GM12878 (cell line): ENCODE measurements at places on chromosomes 11 and 22. TPM values are rescaled to one million over a fixed set of nuclear protein-coding genes. Genes with fewer than 3 reads are reported as not detected.

DNA sequence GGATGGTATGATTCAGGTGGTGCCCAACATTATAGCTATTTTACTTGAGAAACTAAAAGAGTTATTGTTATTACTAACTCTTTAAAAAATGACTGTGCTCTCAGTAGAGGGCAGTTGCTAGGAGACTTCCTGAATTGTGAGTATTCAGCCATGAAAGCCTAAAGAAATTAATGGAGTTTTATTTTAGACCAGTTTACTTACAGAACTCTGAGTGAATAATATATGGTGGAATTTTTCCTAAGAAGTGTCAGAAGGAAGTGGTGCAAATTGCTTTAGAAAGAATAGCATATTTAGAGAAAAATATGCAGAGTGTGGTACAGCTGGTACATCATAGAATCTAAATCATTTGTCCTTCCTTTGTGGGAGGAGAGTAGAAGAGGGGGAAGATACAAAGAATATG lies 689.9 kb upstream of the CCDC90B start:
- no peak overlapping the region for H3K27ac ChIP-seq
- no peak overlapping the region for H3K4me3 ChIP-seq
- no peaks in the 10 kb centered on the region for H3K36me3 ChIP-seq
- no peaks in the 10 kb centered on the region for H3K27me3 ChIP-seq

DNA sequence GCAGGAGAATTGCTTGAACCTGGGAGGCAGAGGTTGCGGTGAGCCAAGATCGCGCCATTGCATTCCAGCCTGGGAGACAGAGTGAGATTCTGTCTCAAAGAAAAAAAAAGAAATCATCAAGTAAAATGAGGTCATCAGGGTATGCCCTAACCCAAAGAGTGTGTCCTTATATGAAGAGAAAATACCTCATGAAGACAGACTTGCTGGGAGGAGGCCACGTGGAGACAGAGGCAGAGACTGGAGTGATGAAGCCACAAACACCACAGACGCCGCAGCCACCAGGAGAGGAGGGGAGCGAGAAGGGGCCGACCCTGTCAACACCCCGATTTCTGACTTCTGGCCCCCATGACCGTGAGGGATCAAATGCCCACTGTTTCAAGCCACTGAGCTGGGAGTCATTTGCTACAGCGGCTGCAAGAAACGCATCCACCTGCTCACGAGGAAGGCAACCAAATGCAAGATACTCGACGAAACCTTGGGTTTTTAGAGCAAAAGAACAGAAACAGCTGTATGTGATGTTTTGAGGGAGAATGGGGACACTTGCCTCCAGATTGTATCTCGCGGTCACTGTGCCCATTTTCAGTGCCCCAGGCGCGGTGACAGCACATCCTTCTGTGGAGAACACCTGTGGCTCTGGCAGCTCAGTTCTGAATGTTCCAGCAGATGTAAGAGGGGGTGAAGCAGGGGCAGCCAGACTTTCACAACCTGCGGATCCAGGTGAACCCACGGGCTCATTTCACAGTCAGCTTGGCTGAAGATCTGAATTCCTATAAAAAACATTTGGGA lies 1317.2 kb downstream of the TBC1D22A start:
- DNase-seq, result no peak
- peaks cover 15% of the 10 kb centered on the region for H3K4me1 ChIP-seq
- H3K27me3 ChIP-seq, result no peaks in the 10 kb centered on the region
- H3K4me3 ChIP-seq, result no peak overlapping the region
- no peaks in the 10 kb centered on the region for H3K36me3 ChIP-seq

DNA sequence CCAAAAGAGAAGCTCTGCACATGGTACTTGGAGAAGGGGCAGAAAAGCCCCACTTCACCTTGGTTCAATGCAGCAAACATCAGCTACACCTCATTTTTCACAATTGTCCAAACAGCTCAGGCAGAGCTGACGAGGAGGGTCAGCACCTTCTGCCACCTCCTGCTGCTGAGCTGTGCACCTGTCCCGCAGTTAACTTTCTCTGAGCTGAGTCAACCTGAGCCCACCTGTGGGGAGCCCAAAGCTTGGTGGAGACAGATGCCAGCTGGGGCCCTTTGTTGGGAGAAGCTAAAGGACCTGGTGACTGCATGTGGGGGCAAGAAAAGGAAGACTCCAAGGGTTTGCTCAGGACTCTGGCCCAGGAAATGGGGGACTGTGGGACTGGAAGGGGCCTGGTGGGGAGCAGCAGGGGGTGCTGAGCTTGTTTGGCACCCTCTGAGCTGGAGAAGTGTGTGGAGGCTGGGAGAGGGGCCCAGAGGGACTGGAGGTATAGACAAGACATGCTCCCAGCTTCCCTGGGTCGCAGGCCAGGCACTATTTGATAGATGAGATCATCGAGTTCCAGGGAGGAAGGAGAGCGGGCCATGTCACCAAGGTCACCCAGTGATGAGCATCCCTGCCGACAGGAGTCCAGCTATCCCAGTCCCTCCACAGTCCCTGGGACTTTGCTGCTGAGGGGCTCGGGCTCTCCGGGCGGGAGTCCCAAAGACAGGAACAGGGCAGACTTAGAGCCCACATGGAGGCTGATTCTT lies 53.5 kb downstream of the KCNJ4 start:
- H3K27ac ChIP-seq, result no peak overlapping the region
- DNase-seq, result no peak
- H3K4me3 ChIP-seq, result no peak overlapping the region
- H3K27me3 ChIP-seq, result no peaks in the 10 kb centered on the region

GRCh38 chr11:19919050-19919561 lies 206.5 kb downstream of the NAV2 start:
- no peak overlapping the region for H3K27ac ChIP-seq
- H3K4me3 ChIP-seq, result no peak overlapping the region
- H3K27me3 ChIP-seq, result 0 out of 2 replicates have a peak, but pooled peaks cover 2% of the 10 kb centered on the region
- no peak for DNase-seq

DNA sequence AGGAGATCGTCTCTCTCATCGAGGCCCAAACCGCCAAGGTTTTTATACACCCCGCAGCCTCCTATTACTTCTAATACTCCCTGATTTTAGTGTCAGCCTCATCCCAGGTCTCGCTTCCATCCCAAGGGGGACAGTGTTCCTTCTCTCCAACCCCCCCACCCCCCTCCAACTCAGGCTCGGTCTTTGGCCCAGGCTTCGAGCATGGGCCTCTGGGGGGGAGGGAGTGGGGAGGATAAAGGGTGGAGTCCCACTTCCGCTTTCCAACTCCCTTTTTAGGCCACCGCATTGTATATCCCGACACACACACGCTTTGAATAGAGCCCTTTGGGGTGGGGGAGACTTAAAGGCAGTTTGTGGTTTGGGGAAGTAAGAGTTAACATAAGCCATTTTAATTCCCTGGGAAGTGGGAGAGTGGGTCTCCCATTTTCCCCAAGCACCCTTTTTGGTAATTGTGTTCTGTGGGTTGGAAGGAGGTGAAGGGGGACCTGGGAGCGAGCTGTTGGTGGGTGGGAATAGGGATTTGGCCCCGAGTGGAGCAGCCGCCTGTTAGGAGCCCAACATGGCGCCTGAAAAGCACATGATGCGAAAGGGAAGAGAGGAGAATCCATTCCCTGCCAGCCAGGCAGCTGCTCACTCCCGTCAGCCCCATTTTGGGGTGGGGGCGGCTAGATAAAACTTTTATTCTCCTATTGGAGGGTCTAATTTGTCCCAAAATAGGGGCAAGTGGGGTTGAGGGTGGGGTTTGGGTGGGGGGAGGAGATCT lies 844 bp downstream of the PCF11 start:
- no peaks in the 10 kb centered on the region for H3K27me3 ChIP-seq
- DNase-seq, result no peak
- H3K36me3 ChIP-seq, result peaks cover 13% of the 10 kb centered on the region
- H3K27ac ChIP-seq, result peak overlapping the region; percentile 99
- H3K4me1 ChIP-seq, result peaks cover 3% of the 10 kb centered on the region

GRCh38 chr22:24518771-24519485 lies 23.8 kb downstream of the UPB1 start:
- H3K4me1 ChIP-seq, result peaks cover 33% of the 10 kb centered on the region
- no peak overlapping the region for H3K4me3 ChIP-seq
- H3K27me3 ChIP-seq, result no peaks in the 10 kb centered on the region
- no peaks in the 10 kb centered on the region for H3K36me3 ChIP-seq

DNA sequence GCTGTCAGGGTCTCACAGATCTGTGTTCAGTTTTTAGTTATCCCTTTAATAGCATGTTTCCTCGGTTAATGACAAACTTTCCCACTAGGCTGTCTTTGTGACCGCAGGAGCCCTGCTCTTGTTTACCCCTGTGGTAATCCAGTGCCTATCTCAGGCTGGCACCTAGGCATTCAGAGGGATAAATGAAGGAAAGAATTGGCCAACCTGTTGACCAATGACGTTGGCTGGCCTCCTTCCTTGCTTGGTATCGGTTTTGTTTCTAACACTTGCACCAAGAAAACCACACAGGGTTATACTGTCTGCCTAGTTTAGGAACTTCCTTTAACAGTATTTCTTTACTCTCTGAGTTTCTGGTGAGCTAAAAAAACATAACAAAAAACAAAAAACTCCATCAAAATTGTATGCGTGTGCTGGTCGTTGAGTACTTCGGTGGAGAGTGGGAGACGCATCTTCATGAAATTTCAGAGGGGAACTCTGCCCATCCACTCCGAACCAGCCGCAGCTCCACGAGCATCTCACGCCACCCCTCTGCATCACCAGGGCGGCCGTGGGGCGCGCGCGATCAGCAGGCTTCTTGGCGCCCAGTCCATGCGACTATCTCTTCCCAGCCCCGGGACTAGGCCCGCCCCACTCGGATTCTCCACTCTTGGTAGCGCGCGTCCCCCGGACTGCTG lies 563 bp upstream of the ENDOD1 start:
- no peaks in the 10 kb centered on the region for H3K27me3 ChIP-seq
- H3K27ac ChIP-seq, result peak overlapping the region; percentile 84
- peaks cover 23% of the 10 kb centered on the region for H3K4me1 ChIP-seq
- no peaks in the 10 kb centered on the region for H3K36me3 ChIP-seq
- DNase-seq, result no peak

DNA sequence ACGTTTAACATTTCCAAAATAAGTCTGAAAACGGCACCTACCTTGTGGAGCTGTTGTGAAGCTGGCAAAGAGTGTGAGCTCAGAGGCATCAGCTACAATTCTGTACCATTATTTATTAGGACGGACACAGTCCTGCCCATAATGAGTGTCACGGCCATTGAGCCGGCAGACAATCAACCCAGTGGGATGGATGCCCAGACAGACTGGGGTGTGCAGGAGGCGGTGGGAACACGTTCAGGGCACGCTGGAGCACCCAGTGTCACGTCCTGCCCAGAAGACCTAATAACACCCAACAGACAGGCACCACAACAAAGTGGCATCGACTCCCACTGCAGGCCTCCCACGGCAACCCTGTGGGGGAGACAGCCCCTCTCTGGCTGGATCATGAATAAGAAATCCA lies 34.5 kb downstream of the TPST2 start:
- no peaks in the 10 kb centered on the region for H3K27me3 ChIP-seq
- H3K4me1 ChIP-seq, result no peaks in the 10 kb centered on the region
- no peak overlapping the region for H3K4me3 ChIP-seq
- no peaks in the 10 kb centered on the region; the same call in 1 of the 2 replicates for H3K36me3 ChIP-seq
- no peak for DNase-seq

DNA sequence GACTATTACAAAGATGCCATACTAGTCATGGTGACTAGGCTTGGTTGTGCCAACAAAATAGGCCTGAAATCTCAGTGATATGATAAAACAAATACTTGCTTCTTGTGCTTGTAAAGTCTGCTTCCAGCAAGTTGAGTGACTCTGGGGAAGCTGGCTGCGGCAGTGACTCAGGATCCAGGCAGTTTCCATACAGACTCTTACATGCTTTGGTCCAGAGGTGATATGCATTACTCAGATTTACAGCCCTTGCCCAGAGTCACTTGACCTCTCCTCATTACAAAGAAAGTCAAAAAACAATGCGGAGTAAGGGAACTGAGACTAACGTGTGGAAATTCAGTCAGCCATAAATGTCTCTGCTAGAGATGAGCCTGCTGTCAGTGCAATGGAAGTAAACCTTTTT lies 387.5 kb downstream of the KCNA4 start:
- no peaks in the 10 kb centered on the region for H3K27me3 ChIP-seq
- no peaks in the 10 kb centered on the region for H3K36me3 ChIP-seq
- no peak for DNase-seq
- H3K27ac ChIP-seq, result no peak overlapping the region
- no peak overlapping the region for H3K4me3 ChIP-seq

- no peak overlapping the region for H3K27ac ChIP-seq
- H3K4me1 ChIP-seq, result no peaks in the 10 kb centered on the region
- DNase-seq, result no peak
- H3K36me3 ChIP-seq, result no peaks in the 10 kb centered on the region
- no peaks in the 10 kb centered on the region for H3K27me3 ChIP-seq
Measured at GRCh38 chr11:7204778-7205177, 46.9 kb upstream of the SYT9 start.

GRCh38 chr11:96329419-96329818 lies 13.6 kb downstream of the MAML2 start:
- H3K4me3 ChIP-seq, result no peak overlapping the region
- H3K36me3 ChIP-seq, result peaks cover 7% of the 10 kb centered on the region; the same call in 1 of the 2 replicates
- H3K27me3 ChIP-seq, result no peaks in the 10 kb centered on the region
- H3K4me1 ChIP-seq, result peaks cover 12% of the 10 kb centered on the region; the same call in 1 of the 2 replicates
- no peak overlapping the region for H3K27ac ChIP-seq

GRCh38 chr11:19952911-19953310 lies 207.4 kb downstream of the DBX1 start:
- H3K4me3 ChIP-seq, result no peak overlapping the region
- no peaks in the 10 kb centered on the region for H3K36me3 ChIP-seq
- no peaks in the 10 kb centered on the region for H3K27me3 ChIP-seq
- H3K27ac ChIP-seq, result no peak overlapping the region
- DNase-seq, result no peak
- peaks cover 7% of the 10 kb centered on the region for H3K4me1 ChIP-seq

GRCh38 chr11:45385844-45386243 lies 99.7 kb upstream of the SYT13 start:
- H3K27ac ChIP-seq, result no peak overlapping the region
- no peak overlapping the region for H3K4me3 ChIP-seq
- H3K36me3 ChIP-seq, result no peaks in the 10 kb centered on the region

- no peaks in the 10 kb centered on the region for H3K27me3 ChIP-seq
- DNase-seq, result no peak
- H3K27ac ChIP-seq, result no peak overlapping the region
- no peaks in the 10 kb centered on the region for H3K36me3 ChIP-seq
- H3K4me1 ChIP-seq, result no peaks in the 10 kb centered on the region
Measured at GRCh38 chr11:84780689-84781293, 846.4 kb downstream of the DLG2 start.

DNA sequence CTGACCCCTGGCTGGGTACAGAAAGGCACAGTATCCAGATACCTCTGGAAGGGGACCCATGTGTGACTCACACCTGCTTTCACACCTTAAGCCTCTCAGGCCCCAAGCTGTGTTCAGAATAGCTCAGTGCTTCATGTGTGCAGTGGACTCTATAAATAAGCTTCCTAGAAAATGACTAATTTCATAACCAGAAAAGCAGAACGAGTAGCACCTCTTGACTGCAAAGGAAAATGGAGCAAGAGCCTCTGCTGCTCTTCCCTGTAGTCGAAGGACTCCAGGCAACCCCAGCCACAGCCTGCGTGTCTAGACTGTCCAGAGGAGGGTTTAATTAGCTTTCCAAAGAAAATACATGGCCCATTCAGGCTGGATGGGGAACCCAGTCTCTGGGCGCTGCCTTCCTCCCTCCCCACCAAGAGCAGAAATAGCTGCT lies 23.1 kb downstream of the PTPN5 start:
- peaks cover 38% of the 10 kb centered on the region for H3K4me1 ChIP-seq
- H3K36me3 ChIP-seq, result no peaks in the 10 kb centered on the region

- H3K27ac ChIP-seq, result peak overlapping the region; percentile 88
- no peaks in the 10 kb centered on the region for H3K36me3 ChIP-seq
- H3K4me1 ChIP-seq, result peaks cover 76% of the 10 kb centered on the region
- H3K27me3 ChIP-seq, result no peaks in the 10 kb centered on the region
Measured at GRCh38 chr11:48017831-48018527, 37.6 kb downstream of the PTPRJ start.

The OR9I1 gene
- not detected in 2 replicates for total RNA-seq

The SAMM50 gene
- total RNA-seq, result 66.1 and 67.9 TPM in 2 replicates

The PACS1 gene
- total RNA-seq, result 71.9 and 74.3 TPM in 2 replicates

The TYR gene
- not detected in 2 replicates for total RNA-seq

The MRGPRX3 gene
- total RNA-seq, result not detected in 2 replicates
